NCI-H1436 treated with DMSO at 0.1 percent for 48 hours (cell line): ENCODE measurements at places on chromosomes 6 and 20.
A peak's percentile ranks its signal among the peaks of the same experiment; 100 is the strongest.

DNA sequence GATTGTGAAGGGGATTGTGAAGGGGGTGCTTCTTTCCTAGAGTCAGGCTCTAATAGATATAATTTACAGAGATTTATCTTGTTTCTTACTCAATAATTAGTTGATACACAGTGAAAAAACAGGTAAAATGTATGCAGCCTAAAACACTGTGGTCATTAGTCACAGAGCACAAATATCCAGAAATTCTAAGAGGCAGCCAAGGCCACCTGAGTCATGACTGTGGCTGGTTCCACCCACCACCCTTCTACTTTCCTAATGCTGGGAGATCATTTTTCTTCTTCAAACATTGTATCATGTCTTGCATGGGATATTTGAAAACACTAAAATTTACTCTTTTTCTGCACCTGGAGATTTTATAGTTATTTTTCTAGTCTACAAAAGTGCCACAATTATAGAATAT, 181.6 kb downstream of the OTOR start:
- no peak for DNase-seq

DNA sequence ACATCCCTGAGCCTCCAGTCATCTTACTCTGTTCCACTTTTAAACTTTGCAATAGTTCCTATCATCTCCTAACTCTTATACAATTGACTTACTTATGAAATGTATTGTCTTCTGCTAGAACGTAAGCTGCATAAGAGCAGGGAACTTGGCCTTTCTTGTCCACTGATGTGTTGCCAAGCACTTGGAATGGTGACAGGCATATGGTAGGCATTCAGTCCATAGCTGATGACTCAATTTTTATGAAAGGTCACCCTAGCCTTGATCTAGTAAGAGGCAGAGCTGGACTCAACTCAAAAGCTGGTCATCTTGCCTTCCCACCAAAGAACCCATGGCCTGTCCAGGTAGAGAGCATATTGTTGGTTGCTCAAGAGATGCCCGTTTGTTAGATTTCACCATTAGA, 82.4 kb upstream of the FAM184A start:
- no peak for DNase-seq

DNA sequence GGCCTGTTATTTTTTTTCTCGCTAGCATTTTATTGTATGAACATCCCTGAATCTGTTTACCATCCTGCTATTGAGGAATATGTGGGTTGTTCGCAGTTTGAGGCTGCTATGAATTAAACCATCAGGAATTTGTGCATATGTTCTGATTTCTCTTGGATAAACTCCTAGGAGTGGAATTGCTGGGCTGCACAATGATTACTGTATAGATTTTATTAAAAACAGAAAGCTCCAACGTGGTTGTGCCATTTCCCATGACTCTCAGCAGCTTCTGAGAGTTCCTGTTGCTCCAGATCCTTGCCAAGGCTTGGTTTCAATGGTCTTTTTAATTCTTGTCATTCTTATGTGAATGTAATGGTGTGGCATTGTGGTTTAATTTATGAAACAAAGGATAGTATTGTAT, 75.1 kb downstream of the EDN3 start:
- DNase-seq = no peak

GRCh38 chr6:11744101-11744500, 34.5 kb downstream of the ADTRP start:
- DNase-seq = no peak

DNA sequence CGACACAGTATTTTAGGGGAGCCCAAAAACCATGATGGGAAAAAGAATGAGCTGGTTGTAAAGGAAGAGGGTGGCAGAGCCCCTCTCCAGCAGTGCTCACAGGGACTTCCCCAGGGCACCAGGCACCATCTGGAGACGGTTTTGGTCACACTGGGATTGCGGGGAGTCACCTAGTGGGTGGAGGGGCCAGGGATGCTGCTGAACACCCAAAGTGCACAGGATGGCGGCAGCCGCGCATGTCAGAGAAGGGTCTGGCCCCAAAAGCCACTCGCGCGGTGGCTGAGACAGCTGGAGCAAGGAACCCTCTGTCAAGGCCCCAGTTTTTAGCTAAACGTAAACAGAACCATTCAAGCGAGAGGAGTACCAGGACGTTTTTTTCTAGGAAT, 10.8 kb downstream of the CTSZ start:
- DNase-seq = no peak

DNA sequence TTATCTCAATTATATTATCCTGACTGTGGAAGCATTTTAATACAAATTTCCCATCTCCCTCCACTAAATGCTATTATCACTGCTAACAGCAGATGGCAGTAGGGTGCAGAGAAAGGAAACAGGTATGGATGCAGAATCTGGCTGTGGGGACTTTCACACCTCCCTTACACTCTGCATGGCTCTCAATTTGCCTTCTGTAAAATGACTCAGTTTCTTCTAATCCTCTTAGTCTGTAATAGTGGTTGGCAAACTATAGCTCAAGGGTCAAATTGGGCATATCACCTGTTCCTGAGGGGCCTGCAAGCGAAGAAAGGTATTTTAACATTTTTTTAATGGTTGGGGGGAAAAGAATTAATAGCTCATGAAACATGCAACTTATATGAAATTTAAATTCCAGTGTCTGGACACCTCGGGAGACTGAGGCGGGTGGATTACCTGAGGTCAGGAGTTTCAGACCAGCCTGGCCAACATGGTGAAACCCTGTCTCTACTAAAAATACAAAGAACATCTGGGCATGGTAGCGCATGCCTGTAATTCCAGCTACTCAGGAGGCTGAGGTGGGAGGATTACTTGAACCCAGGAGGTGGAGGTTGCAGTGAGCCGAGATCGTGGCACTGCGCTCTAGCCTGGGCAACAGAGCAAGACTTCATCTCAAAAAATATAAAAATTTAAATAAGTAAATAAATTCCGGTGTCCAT, 83.5 kb downstream of the ZMYND8 start:
- no peak for DNase-seq

DNA sequence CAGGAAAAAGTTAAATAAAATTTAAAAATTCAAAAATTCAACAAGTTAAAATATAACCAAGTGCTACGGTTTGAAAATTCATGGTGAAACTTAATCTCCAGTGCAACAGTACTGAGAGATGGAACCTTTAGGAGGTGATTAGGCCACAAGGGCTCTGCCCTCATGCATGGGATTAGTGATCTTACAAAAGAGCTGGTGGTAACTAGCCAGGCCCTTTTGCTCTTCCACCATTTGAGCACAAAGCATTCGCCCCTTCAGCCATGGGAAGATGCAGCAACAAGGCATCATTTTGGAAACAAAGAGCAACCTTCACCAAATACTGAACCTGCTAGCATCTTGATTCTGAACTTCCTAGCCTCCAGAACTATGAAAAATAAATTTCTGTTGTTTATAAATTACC, 80.9 kb downstream of the RNGTT start:
- no peak for DNase-seq

DNA sequence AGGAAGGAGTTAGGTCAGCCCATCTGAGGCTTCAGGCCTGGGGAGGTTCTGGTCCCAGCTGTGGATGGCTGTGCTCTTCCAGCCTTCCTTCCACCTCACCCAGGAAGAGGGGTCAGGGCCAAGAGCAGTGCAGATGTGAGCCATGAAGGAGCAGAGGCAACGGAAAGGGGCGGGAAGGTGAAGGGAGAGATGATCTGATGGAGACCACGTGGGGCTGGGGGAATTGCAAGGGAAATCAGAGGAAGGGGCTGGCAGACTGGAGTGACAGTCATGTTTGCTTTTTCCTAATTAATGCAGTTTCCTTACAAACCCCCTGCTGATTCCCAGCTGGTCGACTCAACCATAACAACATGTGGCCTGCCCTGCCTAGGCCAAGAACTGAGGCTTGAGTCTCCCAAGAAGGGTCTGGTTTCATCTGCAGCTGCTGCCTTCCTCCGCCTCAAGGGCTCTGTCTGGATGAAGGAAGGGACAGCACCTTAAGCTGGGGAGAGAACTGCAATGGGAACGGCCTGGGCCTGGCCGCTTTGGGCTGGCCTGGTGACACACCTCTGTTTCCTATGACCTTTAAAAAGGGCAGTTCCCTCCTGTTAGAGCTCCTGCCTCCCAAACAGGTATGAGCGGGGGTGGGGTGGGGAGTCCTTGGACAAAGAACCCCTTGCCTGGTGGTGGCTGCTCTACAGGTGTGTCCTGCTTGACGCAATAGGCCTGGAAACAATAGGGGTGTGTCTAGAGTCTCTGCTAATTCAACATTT, 7.8 kb upstream of the MRPS18A start:
- no peak for DNase-seq

DNA sequence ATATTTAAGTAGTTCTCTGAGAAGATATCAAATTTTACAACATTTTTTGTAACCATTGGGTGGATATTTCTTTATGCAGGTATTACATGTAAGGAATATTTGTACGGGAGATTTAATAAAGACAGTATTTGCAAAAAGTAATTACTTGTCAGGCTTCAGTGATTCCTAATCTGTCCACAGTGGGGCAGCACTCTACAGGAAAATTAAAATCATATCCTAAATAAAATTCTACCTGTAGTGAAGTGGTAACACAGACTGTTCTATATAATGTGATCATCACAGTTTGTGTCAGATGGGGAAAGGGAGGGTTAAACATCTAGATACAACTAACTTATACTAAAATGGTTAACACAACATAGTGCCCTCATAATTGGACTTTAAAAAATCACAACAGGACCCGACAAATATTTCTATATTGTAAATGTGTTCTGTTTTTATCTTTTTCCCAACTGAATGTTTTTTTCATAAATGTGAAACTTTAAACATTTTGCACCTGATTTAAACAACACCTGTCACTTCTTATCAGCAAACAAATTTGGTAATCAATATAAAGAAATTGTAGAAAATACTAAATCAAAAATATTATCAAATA, 145.6 kb upstream of the MANEA start:
- peak; percentile 20 for DNase-seq

DNA sequence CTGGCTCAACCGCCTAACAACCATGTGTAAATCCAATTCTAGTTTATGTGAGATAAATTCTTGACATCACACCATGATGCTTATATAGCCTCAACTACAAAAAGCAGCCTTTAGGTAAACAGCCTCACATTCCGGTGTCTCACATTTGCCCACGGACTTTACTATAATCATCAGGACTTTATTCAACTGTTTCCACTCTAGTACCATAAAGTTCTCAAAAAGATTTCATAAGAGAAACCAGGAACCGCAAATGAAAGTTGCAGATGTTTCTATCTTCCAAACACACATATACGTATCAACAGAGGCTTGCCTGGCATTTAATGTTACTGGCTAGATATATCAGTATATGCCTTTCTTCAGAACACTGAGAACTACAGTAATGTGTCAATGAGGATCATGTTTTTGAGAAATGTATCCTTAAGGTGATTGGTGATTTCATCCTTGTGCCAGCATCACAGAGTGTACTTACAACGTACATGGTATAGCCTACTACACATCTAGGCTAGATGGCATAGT, 80.0 kb downstream of the EPB41L2 start:
- no peak for DNase-seq

GRCh38 chr20:53220482-53221307, 248.5 kb downstream of the TSHZ2 start:
- no peak for DNase-seq

GRCh38 chr6:84033523-84034451, at the start of gene MRAP2:
TSS of gene MRAP2 (plus strand) at chr6:84033772. CDS start at chr6:84055319, 21,547 bp downstream.
- DNase-seq = no peak

DNA sequence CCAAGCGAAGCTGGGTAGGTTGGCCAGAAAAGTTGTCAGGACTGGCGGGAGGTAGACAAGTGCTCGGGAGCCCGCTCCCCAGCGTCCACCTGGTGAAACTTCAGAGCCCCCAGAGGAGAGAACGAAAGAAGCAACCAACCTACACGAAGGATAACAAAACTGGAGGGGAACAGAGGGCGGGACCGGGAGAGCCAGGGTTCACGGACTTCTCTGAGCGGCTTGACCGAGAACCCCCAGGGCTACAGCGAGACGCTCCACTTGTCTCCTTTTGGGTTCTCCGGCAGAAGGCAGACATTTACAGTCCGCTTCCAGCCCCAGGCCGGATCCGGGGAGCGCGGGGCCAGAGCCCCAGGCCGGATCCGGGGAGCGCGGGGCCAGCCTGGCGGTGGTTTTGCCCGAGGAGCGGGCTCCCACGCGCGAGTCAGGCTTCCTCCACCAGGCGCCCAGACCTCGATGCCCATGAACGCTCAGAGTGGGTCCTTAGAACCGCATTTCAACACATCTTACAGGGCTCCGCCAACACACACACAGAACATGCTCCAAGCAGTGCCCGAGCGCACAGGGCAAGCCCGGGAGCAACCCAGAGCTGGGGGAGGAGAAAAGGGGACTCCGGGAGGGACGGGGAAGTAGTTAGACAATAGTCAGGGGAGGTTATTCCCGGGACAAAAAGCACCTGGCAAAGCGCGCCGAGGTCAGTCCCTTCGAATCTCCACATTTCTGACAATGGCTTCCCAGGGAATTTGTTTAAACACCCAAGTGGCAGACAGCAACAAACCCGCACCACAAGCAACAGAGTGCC, 1.1 kb downstream of the PTPRK start:
- no peak for DNase-seq

DNA sequence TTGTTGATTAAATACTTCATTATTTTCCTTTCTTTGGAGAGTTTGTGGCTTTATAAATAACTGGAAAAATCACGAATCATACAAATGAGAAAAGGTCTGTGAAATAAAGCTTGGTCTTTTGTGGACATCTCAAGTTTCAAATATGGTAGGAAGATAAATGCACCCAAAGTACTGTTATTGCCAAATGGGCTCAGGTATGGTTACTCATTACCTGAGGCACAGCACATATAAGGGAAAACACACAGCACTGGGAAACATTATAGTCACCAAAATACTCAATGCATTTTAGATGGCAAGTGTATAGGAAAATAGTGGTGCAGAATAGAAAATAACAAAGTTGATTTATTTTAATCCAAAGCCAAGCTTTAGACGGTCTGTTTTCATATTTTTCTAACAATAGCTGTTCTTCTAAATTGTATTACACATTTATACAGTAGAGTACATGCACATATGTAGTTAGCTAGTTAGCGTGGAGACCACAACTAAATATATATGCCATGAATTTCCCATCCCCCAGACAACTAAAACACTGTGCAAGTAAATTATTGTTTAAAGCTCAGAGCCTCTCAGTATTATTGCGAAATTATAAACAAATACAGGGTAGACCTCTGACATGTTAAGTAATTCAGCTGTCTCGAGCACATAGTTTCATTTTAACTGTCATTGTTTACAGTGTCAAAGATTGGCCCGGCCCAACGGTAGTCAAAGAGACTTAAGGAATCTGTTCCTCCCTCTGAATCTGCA, 336.0 kb downstream of the SYNE1 start:
- DNase-seq = no peak

DNA sequence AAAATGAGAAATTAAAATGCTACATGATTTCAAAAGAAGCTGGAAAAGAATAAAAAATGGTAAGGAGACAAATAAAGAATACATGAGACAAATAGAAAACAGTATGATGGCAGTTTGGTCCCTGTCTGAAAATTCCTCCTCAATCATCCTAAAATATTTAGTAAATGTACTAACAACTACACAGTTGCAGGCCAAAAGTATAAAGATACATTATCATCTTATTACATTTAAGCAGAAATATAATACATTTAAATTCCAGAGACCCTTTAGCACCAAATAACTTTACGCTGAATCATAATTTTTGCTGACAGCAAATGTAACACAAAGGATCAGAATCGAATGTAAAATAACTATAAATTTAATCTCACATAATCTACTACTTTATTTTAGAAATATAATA, 4.4 kb downstream of the HMGCLL1 start:
- DNase-seq = no peak

- no peak for DNase-seq
Measured at GRCh38 chr20:1861347-1861976, 33.7 kb upstream of the SIRPA start.
